Placental pericyte (primary cell): ENCODE measurements at places on chromosomes 2 and 18. TPM values are rescaled to one million over a fixed set of nuclear protein-coding genes. Genes with fewer than 3 reads are reported as not detected.

The TUBA4B gene
- not detected in 2 replicates for total RNA-seq

The CNDP1 gene
- 0.22 TPM in 1 of 2 replicates, not detected in the other for total RNA-seq

The EHD3 gene
- total RNA-seq, result 6.6 and 67.6 TPM in 2 replicates

The C2orf76 gene
- 5.7 and 6.7 TPM in 2 replicates for total RNA-seq
